HT-29 (cell line): ENCODE measurements at places on chromosomes 1 and 21. TPM values are rescaled to one million over a fixed set of nuclear protein-coding genes. Genes with fewer than 3 reads are reported as not detected.

DNA sequence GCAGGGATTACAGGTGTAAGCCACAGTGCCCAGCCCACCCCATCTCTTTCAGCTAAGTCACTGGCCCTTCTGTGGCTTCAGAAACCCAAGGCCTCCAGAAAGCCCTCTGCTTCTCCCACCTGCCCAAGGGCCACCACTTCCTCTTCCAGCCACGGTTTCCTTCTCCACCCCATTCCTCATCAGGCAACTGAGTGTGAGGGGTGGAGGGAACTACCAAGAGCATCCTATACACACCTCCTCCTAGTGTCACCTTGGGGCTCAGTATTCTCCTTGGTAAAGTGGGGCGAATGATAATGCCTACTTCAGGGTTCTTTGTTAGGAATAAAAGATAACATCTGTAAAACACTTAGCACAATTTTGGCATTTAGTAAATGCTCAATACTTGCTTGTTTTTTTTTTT, 30.0 kb downstream of the KNCN start:
- peak; percentile 50 for DNase-seq

- peak; percentile 72 for DNase-seq
These were observed 6.7 kb upstream of the LGALS8 start for GRCh38 chr1:236516929-236517704.

Gene IGSF5
- 0.41 TPM in 1 of 2 replicates, not detected in the other for total RNA-seq

- DNase-seq: no peak
These were observed 17.9 kb downstream of the SFT2D2 start for GRCh38 chr1:168243636-168244212.

- DNase-seq: peak; percentile 43
These were observed at the start of gene CFAP141 for GRCh38 chr1:154206196-154206595. Gene CFAP141, minus strand, starts transcription at chr1:154206333. Its CDS starts 26 bp downstream, at chr1:154206307.

Gene CD247
- total RNA-seq: not detected in 2 replicates

GRCh38 chr21:15761507-15762100, 31.8 kb downstream of the USP25 start:
- peak; percentile 89 for DNase-seq

DNA sequence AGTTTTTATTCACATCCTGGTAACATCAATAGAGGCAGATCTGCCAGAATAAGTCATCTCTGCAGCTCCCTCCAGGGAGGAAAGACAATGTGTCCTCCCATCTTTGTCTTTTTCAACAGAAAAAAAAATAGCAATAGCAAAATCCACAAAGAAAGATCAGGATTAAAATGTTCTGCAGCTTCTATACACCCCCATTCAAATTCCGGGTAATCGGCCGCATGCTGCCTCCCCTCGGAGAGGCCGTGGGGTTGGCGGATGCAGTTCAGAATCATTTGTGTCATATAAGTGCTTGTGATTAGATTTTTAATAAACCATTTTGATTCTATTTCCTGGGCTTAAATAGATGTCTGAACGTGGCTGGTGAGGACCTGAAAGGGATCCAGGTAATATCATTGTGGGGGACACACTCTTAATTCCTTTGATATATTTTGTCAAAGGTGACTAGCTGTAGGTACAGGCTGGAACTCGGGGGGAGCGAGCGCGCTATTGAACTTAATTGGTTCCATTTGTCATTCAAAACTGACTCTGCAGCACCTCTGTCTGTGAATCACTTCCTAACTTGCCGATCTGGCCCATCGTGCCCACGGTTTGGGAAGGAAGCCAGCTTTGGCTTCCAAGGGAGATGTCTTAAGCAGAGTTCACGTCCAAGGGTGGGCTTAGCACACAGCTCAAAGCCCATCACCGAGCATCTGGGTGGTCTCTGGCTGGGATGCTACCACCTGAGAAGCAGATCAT, 85.6 kb upstream of the ARHGEF16 start:
- no peak for DNase-seq

DNA sequence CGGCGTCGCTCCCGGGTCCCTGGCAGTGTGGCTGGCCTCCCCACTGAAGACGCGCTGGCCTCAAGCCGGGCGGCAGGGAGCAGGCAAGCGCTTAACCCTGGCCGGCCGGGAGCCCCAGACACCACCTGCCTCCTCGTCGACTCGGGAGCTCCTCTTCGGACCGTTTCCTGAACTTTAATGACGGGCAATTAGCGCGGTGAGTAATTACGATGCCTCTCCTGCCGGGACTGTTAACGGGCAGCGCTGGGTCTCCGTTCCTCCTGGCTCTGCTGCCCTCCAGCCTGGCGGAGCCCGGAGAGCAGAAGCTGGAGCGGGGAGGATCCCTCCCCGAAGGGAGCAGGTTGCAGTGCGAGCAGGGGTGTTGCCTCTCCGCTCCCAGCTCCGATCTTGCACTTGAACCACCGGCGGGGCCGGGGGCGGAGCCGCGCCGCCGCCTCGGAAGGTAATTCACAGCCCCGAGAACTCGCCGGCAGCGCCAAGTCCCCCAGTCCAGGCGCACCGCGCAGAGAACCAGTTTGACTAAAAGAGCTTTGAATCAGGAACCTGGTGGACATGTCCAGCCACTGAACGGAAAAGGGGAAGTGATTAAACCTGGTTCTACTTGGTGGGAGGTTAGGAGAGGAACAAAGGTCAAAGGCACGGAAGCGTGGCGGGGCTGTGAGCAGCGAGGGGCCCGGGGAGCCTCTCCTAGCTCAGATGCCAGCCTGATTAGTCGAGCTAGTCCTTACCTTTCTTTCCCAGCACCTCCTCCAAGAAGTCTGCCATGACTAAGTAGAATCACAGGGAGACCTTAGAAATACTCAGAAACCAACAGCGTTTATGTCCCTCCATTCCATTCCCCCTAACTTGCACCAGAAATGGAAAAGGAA, 18.3 kb upstream of the PLEKHA6 start:
- peak; percentile 79 for DNase-seq

Gene INKA2
- 2.0 and 3.4 TPM in 2 replicates for total RNA-seq

DNA sequence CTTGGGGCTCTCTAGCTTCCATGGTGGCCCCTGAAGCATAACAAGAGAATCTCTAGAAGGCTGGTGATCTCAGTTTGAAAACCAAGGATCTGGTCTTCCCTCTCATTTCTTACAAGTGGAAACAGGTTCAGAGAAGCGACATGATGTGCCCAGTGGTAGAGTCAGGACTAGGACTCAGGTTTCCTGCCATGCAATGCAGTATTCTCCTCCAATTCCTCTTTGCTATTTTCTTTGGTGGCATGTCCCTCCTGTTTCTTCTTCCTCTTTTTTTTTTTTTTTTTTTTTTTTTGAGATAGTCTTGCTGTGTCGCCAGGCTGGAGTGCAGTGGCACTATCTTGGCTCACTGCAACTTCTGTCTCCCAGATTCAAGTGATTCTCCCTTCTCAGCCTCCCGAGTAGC, 195.6 kb upstream of the C1orf105 start:
- no peak for DNase-seq

Gene PPFIA4
- total RNA-seq: 0.08 and 0.16 TPM in 2 replicates

Gene PARK7
- total RNA-seq: 189 and 198 TPM in 2 replicates

DNA sequence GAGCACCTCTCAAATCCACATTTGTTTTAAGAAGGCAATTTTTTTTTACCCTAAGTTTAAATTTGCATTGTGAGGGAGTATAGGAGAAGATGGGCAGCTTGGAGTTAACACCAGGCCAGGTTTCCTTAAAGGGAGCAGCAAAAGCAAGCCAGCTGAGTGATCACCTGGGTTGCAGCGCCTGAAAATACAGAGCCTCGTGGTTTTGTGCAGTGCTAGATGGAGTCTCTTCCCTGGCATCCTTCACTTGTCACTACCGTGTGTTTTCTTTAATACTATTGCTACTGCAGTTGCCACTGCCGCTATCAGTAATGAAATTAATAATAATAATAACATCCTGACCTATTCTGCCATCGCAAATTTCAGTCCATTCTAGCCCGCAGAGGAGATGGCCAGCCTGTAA, 35.2 kb upstream of the VAV3 start:
- DNase-seq: no peak

DNA sequence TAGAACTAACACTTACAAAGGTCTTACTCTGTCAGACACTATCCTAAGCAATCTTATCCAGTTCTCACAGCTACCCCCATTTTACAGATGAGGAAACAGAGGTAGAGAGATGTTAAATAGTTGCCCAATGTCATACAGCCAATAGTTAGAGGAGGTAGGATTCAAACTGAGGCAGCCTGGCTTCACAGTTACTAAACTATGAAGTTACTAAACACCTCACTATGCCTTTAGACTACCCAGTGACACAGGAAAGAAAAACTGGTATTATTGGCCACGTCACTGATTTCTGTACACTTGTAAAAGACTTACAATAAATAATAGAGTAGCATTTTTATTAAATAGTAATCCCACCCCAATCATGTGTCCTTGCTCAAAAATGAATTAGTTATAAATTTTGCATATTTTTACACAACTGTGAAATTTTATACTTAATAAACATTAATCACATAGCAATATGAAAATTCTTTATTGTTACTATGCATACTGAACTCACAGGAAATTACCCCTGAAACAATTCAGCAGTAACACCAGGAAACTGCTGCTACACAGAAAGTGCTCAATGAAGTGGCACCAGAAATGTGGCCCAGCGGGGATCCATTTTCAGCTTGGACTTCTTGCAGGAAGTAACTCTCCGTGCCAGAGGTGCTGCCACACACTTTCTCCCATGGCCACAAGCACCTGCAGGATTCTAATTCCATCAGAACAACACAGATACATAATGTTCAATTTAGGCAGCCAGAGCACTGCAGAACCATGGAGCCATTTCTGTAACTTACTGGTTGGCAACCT, 69.4 kb downstream of the VAV3 start:
- no peak for DNase-seq

Gene PLA2G2D
- not detected in 2 replicates for total RNA-seq

DNA sequence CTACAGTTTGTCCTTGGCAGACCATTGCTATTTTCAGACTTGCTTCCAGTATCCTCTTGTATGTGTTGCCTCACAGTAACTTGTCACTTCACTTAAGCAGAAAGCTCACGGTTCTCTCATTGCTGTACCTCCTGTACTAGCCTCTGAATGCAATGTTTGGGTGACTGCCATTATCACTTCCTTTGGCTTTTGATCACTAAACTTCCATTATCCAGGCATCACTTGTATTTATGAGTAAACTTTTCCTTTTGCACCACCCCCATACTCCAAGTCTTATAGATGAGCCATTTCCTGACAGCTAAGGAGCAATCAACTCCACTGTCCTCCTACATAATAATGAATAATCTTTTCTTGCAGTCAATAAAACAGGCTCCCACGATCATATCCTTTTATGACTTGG, 255.3 kb downstream of the PDE4B start:
- no peak for DNase-seq

DNA sequence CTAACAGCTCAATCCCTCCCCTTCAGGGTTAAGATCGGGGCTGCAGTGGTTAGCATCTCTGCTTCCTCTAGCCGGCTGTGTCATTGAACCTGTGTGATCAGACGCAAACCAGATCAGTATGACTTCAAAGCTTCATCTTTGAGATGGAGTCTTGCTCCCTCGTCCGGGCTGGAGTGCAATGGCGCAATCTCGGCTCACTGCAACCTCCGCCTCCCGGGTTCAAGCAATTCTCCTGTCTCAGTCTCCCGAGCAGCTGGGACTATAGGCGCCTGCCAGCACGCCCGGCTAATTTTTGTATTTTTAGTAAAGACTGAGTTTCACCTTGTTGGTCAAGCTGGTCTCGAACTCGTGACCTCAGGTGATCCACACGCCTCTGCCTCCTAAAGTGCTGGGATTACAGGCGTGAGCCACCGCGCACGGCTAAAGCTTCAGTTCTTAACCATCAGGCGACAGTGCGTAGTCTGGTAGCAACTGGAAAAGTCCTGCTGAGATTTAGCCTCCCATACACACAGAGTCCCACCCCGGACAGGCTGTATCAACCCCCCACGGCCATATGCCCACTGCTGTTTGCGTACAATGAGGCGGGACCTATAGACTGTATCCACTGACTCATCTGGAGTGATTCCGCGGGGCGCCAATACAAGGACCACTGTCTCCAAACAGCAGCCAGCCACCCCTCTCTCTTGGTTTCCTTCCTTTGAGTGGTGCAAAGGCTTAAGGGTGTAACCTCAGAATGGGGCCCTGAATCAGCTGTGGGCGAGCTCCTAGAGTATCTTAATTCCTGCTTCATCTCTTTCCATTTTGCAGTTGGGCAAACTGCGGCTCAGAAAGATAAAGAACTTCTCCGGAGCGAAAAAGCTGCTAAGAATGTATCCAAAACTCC, 23.3 kb downstream of the CELA3A start:
- peak; percentile 93 for DNase-seq

Gene MATN1
- total RNA-seq: not detected in 2 replicates

GRCh38 chr1:152461544-152461943, 47.5 kb upstream of the CRNN start:
- DNase-seq: peak; percentile 76

Gene ZYG11B
- total RNA-seq: 3.3 and 6.5 TPM in 2 replicates

Gene TAL1
- not detected in 2 replicates for total RNA-seq

DNA sequence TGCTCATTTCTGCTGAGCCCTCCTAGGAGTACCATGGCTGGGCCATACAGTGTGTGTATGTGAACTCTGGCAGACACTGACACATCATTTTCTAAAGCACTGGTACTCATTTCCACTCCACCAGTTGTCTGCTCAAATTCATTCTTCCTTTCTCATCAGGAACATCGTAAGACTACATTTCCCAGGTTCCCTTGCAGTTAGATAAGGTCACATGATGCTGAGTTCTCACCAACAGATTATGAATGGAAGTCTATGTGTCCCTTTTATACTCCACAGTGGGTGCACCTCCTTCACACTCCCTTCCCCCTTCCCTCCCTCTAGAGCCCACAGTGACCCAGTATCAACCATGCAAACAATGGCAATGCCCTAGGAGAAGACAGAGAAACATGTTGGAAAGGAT, 38.3 kb upstream of the PAX7 start:
- no peak for DNase-seq

Gene NKAIN1
- not detected in 2 replicates for total RNA-seq

Gene EGLN1
- 21.1 and 21.8 TPM in 2 replicates for total RNA-seq

- no peak for DNase-seq
These were observed 92.8 kb downstream of the CD247 start for GRCh38 chr1:167425482-167425881.

DNA sequence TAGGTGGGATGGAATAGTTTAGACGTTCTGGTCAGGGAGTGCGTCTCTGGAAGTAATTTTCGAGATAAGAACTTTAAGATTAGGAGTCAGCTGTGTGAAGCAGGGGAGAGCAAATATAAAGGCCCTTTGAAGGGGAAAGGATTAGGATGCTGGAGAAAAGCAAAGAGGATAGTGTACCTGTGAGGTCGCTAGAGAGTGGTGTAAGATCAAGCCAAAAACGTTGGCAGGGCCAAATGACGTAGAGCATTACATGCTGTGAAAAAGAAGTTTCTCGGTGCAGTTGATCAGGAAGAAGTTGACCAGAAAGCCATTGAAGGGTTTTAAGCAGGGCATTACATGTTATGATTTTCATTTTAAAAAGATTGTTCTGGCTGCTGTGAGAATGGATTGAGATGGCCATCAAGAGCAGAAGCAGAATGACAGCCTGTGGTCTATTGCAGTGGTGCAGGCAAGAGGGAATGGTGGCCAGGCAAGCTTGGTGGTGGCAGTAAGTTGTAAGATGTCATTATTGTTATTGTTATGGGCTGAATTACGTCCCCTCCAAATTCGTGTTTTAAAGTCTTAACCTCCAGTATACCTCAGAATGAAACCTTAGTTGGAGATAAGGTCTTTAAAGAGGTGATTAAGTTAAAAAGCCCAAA, 113.6 kb upstream of the KIF26B start:
- no peak for DNase-seq
